Activated T-helper 9 cell treated with anti-CD3 and anti-CD28 coated beads, Interleukin-2, amount 50 U/mL, for 16 hours (primary cell): ENCODE measurements at places on chromosomes 1 and 21.

DNA sequence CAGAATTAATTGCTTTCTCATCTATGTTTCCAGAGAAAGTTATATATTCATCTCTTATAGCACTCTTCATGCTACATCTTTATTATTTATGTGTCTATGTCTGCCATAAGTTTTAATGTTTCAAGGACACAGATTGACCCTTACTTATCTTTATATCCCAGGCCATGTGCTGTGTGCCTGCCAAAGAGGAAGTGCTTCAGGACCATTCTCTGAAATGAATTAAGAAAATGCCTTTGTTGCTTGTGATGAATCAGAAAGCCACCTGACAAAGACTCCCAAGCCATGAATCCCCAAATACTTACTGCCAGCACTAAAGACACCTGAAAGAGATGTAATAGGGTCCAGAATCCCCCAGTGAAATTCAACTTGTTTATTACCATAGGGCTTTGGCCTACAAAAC lies 342.1 kb upstream of the C1orf87 start:
- DNase-seq = no peak

DNA sequence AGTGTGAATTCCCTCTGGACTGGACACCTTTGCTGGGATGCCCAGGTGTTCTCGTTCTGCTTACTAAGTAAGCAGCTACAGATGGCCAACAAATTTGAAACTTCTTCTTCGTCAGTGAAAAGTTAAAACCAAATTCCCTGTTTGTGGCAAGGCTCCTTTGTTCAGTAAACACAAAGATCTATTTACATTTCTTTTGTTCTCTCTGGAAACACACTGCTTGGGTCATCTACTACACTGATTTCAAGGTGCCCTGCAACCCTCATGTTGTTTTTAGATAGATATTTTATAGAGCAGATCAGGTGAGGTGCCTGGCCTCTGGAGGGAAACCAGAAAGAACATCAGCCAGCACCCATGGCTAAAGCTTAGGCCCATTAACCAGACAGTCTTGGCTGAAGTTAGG lies 157.2 kb upstream of the UBE2U start:
- no peak for DNase-seq

GRCh38 chr1:201069636-201070035 lies 42.6 kb downstream of the CACNA1S start:
- DNase-seq = no peak

DNA sequence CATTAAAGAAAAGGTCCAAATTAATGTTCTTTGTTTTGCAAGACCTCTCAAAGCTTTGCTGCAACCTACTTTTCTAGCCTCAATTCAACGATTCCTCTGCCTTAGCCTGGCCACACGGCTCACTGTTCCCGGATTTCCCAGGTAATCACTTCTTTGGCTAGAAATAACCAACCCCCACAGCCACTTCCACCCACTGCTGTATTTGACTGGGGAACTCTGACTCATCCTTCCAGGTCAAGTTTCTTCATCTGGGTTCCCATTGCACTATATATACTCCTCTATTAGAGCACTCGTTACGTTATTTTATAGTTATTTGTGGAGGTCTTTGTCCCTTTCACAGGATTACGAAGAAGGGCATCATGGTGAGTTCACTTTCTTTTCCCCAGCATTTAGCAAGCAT lies 185.9 kb downstream of the CACNA1E start:
- DNase-seq = no peak

- DNase-seq = no peak
Observed at GRCh38 chr1:62905872-62906271, 121.9 kb downstream of the ATG4C start.

DNA sequence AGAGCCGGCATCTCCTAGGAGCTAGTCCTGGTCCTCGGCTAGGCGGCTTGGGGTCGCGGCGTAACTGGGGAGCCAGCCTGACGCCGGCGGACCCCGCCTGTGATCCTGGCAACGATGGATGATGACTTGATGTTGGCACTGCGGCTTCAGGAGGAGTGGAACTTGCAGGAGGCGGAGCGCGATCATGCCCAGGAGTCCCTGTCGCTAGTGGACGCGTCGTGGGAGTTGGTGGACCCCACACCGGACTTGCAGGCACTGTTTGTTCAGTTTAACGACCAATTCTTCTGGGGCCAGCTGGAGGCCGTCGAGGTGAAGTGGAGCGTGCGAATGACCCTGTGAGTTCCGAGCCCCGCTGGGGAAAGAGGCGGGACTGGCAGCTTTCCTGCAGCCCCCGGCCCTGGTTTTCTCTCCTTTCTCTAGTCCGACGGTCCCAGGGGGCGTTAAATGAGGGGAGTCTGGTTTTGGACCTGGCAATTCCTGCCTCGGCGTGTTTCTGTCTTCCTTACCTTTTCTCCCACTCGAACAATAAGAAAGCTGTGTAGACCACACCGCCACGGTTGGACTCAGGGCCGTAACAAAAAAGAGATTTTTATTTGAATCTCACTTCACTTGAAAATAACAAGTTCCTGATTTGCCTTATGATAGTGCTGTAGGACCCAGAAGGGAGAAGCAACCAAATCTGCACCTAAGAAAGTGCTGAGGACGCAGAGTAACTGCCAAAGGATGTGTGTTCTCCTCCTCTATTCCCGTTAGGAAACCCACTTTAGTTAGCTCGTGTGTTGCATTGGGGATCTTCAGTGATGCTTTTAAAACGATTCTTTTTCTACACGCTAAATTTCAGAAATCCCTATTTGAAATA lies at the start of gene SPRTN:
TSS of gene SPRTN (plus strand) at position 24 of the 859 bp plus-strand sequence. CDS start at position 115, 91 bp downstream.
- no peak for DNase-seq

DNA sequence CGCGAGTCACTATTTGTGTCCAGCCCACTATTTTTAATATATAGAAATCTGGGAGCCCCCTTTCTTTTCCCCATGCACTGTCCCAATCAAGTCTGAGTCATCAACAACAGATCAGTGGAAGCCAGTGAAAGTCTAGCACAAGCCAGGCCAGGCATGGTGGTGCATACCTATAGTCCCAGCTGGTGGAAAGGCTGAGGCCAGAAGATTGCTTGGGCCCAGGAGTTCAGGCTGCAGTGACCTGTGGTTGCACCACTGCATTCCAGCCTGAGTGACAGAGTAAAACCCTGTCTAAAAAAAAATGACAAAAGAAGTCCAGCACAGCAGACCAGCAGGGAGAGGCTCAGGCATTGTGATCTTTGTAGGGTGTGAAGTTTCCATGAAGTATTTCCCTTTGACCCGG lies 9.0 kb upstream of the RPL5 start:
- no peak for DNase-seq

GRCh38 chr21:45532826-45533360 lies 9.3 kb downstream of the SLC19A1 start:
- no peak for DNase-seq

DNA sequence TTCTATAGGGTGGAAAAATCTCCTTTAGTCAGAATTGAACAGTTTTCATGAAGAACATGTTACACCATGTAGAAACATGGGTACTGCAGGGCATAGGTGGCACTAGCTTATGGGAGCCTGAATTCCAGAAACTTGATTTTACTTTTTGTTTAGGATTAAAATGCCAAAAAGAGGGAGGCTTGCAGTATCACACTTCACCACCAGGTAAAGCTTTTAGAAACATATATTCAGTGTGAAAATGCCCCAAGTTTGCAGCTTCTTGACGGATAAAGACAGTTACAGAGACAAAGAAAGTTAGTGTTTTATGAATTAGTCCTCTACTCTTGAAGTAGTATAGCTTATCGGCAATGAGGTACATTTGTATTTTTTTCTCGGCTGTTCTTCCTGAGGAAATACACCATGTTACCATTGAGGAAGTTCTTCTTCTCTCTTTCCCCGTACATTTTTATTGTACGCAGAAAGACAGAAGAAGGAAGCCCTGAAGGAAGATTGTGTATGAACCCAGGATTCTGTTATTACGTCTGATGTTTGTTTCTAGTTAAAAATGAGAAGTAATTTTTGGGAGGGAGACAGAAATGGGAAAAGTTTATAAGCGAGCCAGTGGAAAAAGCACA lies 66.1 kb downstream of the PBX1 start:
- DNase-seq = no peak

GRCh38 chr1:209661071-209661470 lies 8.8 kb upstream of the LAMB3 start:
- no peak for DNase-seq

- DNase-seq = no peak
Observed at GRCh38 chr1:185670187-185670627, 64.0 kb upstream of the HMCN1 start.

- DNase-seq = no peak
Observed at GRCh38 chr1:36486439-36487335, 4.0 kb upstream of the CSF3R start.

- DNase-seq = no peak
Observed at GRCh38 chr1:53066891-53067738, 5.1 kb downstream of the PODN start.

DNA sequence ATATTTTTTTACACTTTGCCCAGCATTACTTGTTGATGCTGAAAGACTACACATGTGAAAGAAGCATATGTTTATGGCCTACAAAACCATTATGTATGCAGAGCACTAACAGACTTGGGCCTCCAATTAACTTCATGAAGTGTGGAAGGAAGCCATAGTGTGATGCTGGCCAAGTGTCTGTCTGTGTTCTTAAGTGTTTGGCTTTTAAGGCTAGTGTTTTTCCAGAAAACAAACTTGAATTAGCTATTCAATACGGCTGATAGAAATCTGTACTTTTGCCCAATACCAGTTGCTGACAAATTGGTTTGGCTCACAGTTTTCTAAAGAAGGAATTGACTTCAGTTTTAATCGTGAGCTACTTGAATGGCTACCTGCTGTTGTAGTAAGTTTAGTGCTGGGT lies 136.1 kb downstream of the ADGRL2 start:
- DNase-seq = no peak

DNA sequence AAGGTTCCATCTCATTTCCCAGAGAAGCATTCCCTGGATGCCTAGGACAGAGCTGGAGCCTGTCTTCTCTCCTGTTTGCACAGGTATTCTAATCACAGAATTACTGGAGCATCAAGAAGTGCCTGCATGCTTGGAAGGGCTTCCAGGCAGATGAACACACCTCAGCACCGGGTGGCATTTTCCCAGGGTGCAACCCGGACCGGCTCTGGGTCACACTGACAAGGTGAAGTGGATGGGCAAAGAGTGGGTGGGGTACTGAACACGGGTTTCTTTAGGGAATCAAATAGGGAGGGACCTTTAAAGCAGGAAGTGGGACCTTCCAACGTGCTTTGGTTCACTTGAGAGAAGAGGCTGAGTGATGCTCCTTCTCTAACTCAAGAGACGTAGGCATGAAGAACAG lies 7.1 kb upstream of the PEF1 start:
- DNase-seq = no peak

DNA sequence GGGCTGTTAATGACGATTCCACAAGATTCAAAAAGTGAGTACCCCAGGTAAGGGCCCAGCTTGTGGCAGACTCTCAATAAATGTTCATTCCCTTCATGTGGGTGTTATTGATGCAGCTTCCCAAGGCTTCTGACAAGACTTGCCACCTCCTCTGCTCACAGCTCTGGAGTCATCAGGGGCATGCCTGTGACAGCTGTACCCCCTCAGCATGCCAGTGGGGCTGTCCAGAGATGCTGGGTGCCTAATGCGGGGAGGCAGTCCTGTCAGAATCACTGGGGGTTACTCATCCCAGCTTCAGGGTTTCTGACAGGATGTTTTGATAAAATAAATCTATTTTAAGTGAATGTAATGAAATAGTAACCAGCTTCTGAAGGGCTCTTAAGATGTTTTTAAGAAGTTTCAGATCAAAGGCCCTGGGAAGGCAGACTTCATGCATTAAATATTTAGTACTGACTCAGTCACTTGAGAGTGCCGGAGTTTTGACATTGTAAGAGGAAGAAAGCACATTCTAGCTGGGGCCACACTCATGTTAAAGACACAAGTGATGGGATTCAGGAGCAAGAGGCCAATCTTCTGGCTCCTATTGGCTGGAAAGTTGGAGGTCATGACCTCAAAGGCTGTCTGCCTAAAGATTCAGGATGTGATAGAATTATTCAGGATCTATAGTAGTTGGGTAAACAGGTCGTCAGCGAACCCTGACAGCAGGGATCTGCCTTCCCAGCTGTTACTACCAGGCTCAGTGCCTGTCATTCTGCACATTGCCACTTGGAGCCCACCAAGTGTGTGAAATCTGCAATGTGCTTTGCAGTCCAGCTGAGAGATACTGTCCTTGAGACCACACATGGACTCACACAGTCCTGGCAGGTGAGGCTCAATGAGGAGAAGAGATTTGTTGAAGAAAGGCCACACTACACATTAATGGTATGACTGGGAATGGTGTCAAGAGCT lies 239.6 kb upstream of the BEND5 start:
- no peak for DNase-seq

GRCh38 chr1:16434501-16434900 lies 2.7 kb downstream of the SPATA21 start:
- DNase-seq = no peak

GRCh38 chr1:210087058-210087457 lies 145.5 kb upstream of the SERTAD4 start:
- DNase-seq = no peak

DNA sequence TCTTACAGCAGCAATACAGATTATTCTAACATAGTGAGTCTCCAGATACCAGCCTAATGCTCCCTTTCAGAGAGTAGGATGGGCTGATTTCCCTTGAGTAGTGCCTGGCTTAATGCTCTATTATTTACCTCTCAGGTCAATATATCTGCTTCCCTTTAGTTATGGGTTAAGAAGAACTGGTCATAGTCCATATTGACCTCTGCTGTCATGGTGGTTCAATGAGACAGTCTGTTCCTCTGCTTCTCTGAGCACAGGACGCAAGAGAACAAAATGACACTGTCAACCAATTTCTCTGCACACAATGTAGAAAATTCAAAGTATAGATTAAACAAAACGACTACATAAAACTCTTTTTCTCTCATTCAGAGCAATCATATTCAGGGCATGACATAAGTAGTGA lies 2.9 kb downstream of the MRAP start:
- DNase-seq = no peak

- no peak for DNase-seq
Observed at GRCh38 chr1:98693385-98693784, 31.9 kb downstream of the SNX7 start.

GRCh38 chr1:20400341-20401177 lies 85.5 kb downstream of the CAMK2N1 start:
- DNase-seq = no peak

GRCh38 chr1:67711855-67712212 lies 26.8 kb downstream of the GADD45A start:
- no peak for DNase-seq

DNA sequence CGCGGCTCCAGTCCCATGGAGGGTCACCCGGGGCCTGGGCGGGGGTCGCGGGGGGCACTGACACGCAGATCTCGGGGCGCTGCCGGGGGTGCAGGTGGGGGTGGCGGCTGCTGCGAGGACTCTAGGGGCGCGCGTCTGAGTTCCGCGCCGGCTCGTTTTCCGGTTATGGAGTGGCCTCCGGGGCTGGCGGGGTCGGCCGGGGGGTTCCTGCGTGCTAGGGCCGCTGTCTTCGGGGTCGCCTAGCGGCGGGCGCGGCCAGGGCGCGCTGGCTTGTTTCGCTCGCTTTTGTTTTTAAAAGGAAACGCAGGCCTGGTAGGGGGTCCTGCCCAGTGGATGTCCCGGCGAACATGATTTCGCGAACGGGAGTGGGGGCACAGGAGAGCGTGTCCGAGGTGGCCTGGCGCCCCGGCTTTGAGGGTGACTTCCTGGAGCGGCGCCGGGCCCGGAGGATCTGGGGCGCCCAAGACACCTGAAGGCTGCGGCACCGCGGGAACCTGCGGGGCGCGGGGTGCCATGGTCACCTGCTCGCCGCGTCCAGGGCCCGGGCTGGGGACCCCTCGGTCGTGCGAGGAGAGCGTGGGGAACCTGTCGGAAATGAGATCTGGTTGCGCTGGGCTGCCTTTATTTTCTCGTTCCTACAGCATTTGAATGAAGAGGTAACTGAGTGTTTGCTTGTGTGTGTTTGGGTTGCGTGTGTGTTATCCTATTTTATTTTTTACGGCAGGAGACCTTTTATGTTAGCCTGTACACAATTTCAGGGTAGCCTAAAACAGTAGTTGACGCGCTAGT lies 618 bp downstream of the ETS2 start:
- DNase-seq = peak; percentile 20

GRCh38 chr21:41442481-41443186 lies 16.6 kb downstream of the MX1 start:
- no peak for DNase-seq
